Posterior cingulate gyrus (tissue), 11 donors: ENCODE measurements at places on chromosomes 5 and 9.

DNA sequence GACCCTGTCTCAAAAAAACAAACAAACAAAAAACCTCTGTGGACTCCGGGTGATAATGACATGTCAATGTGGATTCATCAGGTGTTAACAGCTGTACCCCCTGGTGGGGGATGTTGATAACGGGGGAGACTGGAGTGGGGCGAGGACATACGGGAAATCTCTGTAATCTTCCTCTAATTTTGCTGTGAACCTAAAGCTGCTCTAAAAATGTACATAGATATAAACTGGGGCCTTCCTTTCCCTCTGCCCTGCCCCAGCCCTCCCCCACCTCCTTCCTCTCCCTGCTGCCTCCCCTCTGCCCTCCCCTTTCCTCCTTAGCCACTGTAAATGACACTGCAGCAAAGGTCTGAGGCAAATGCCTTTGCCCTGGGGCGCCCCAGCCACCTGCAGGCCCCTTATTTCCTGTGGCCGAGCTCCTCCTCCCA lies 1.4 kb upstream of the CEL start:
- no peak for DNase-seq

- DNase-seq, result no peak
Measured at GRCh38 chr5:148145916-148146315, 22.4 kb upstream of the SPINK14 start.

- no peak for DNase-seq
Measured at GRCh38 chr5:79694652-79695051, 5.0 kb downstream of the CMYA5 start.

DNA sequence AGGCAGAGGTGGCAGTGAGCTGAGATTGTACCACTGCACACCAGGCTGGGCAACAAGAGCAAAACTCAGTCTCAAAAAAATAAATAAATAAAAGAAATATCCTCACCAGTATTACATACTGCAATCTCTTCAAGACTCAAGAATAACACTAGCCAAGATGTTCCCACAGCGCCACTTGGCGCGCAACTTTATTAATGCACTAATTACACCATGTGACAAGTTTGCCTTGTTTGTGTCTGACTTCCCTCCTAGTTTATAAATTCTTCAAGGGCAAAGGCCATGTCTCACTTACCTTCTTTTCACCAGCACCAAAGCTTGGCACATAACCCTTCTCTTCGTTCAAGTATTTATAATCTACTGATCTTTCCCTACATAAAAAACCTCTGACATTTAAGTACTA lies 4.8 kb downstream of the SKP1 start:
- no peak for DNase-seq

- no peak for DNase-seq
Measured at GRCh38 chr5:322281-322941, 897 bp downstream of the AHRR start.

- peak; percentile 83 for DNase-seq
Measured at GRCh38 chr9:129613520-129614175, 7.3 kb downstream of the C9orf50 start.

DNA sequence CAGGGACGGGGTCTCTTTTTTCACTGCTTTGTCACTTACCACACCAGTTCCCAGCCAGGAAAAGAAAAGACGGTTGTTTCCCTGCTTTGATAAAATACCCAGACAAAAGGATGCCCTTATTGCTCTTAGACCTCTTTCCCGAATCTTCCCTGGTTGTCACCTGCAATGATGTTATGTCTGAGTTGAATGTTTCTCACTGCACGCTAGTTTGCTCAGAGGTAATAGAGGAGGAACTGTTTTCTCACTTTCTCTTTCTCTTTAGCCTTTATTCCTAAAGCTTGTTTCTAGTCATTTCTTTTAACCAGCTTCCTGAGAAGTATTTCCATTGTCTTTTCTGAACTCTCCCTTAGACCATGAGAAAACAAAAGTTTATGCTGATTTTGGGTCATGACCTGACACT lies 32.9 kb downstream of the ACER2 start:
- no peak for DNase-seq

GRCh38 chr9:32877103-32877502 lies 93.8 kb downstream of the TMEM215 start:
- no peak for DNase-seq
